Heart left ventricle (tissue), 16 donors: ENCODE measurements at places on chromosomes 1 and 21. TPM values are rescaled to one million over a fixed set of nuclear protein-coding genes. Genes with fewer than 3 reads are reported as not detected.

The NEK2 gene
- not detected for total RNA-seq

DNA sequence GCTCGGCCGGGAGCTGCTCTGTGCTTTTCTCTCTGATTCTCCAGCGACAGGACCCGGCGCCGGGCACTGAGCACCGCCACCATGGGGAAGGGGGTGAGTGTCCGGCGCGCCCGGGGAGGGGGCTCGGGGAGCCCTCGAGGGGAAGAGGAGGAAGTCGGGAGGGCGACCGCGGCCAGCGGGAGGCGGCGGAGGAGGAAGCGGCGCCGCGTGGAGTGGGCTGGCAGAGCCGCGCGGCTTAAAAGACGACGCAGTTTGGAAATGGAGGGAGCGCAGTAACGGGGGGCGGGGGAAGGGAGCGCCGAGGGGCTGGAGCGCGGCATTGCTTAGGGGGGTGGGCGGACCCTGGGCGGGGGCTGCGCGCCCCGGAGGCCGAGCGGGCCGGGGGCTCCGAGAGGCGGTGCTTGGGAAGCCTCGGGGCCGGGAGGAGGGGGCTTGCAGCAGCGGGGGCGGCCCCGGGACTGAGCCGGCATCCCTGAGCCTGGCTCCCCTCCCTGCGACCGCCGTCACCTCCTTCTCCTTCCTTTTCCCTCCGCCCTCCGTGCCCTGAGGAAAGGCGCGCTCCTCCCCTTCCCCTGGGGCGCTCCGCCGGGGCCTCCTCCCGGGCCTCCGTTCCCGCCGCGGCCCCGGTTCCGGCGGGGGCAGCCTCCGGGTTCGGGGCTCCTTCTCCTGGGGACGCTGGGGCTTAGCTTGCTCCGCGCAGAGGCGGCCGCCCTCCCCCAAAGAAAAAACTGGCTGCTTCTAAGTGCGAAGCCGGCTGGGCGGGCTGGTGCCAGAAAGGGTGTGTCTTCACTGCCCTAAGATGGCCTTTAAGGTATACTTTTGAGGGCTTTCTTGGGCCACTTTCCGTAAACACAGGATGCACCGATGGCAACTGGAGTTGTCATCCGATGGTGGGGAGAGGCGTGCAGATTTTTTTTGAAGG is 648 bp downstream of the ATP1A1 start:
- H3K4me1 ChIP-seq, result peaks cover 17% of the 10 kb centered on the region
- H3K36me3 ChIP-seq, result no peaks in the 10 kb centered on the region
- H3K27ac ChIP-seq, result peak overlapping the region; percentile 97
- H3K4me3 ChIP-seq, result peak overlapping the region; percentile 86
- peak; percentile 84 for DNase-seq

The ACOT11 gene
- 33.2 TPM for total RNA-seq

GRCh38 chr1:62951428-62951827 is 167.5 kb downstream of the ATG4C start:
- H3K4me3 ChIP-seq, result no peak overlapping the region
- DNase-seq, result no peak
- no peaks in the 10 kb centered on the region for H3K4me1 ChIP-seq
- H3K27me3 ChIP-seq, result no peaks in the 10 kb centered on the region

The OR2L13 gene
- total RNA-seq, result not detected

DNA sequence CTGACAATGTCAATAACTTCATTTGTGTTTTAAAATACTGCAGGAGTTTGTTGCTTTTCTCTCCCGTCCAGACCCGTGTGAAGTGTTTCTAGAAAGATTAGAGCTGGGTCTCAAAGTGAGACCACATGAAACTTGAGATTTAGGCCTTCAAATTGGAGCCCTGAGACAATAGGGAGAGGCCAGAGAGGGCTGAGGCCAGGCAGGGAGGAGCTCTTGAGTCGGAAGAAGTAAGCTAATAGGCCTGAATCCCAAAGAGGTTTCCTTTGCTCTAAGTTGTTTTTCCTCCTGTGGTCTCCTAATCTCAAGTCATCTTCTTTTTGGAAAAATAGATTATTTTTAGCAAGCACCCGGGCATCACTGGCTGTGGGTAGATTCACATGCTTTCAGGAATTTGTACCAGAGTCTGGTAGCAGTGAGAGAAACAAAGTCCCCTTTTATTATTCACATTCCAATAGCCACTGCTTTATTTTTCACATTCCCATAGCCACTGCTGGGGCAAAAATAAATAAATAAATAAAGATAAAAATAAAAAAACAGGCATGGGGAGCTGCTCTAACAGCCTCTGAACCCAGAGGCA is 25.6 kb downstream of the CD244 start:
- no peak for DNase-seq
- H3K36me3 ChIP-seq, result no peaks in the 10 kb centered on the region
- H3K4me1 ChIP-seq, result no peaks in the 10 kb centered on the region
- H3K4me3 ChIP-seq, result no peak overlapping the region
- no peaks in the 10 kb centered on the region for H3K27me3 ChIP-seq

DNA sequence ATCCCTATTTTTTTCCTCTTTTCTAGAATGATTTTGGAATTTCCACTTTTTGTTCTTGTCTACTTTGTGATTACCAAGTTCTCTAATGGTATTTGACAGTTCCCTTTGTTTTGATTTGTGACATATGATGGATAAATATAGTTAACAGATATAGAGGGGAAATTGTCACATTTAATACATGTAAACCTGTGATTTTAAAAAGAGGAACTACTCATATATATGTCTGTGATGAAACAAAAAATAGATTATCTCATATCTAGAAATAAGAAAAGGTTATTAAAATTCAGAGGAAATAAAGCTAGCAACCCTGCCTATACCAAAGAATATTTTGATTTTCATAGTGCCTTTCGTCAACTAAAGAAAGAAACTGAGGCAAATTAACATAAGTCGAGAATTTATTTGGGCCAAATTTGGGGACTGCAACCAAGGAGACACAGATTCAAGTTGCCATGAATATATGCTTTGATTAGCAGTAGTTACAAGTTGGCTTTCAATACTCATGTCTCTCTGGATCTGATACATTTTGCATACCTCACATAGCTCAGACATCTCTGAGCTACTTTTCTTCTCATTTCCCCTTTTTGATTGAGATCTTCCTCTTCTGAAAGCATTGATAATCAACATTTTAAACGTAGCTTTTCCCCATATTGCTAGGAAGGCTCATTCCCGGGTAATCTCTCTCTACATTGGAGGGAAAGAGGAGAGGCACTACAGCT is 15.6 kb upstream of the C21orf91 start:
- no peaks in the 10 kb centered on the region for H3K36me3 ChIP-seq
- no peaks in the 10 kb centered on the region for H3K27me3 ChIP-seq
- H3K4me3 ChIP-seq, result no peak overlapping the region
- H3K27ac ChIP-seq, result no peak overlapping the region

The OR10J1 gene
- total RNA-seq, result not detected

DNA sequence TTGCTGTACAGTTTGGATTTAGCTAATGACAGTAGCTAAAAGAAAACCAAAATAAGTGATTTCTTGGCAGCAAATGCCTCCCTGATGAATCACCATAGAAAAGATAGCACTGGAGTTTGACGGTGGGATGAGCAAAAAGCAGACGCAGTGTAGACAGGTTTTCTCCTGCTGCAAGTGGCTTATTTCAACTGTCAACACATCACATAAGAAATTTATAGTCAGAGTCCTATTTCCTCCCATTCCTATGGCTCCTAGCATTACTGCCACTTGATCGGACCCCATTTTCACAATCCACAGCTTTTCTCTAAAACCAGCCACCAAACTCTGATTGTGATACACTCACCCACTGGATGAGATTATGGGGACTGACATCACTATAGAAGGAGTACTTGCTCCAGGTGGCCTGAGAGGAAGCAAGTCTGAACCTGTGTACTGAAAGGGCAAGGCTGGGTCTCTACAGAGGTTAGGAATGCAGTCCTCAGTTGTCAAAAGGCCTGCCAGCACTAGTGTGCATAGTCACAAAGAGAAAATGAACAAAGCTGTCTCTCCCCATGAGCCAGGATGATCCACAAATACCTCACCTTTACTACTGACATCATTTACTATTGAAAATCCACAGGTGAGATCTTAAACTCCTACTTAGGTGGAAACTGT is 359.8 kb downstream of the LTN1 start:
- no peaks in the 10 kb centered on the region for H3K27me3 ChIP-seq
- H3K4me1 ChIP-seq, result peaks cover 17% of the 10 kb centered on the region
- H3K27ac ChIP-seq, result peak overlapping the region; percentile 80
- no peak for DNase-seq

The RGS8 gene
- not detected for total RNA-seq

DNA sequence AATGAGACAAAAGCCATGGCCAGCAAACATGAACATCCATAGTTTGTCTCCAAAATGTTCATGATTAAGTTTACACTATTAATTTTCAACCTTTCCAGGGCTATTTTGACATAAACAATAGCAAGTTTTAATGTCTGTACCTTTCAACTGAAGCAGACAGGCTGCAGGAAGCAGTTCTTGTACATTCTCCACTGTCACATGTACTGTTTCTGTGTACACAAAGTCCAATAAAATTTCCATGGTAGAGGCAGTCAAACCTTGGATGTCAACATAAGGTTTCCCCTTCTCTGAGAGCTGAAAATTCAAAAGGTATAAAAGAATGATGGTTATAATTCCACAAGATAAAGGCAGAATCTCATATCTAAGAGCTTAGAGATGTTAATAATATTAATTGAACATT is 7.4 kb downstream of the KLHL12 start:
- H3K36me3 ChIP-seq, result peaks cover 77% of the 10 kb centered on the region
- no peak overlapping the region for H3K4me3 ChIP-seq
- no peak for DNase-seq
- H3K27me3 ChIP-seq, result no peaks in the 10 kb centered on the region

GRCh38 chr1:84600796-84601195 is 26.6 kb upstream of the CTBS start:
- H3K36me3 ChIP-seq, result no peaks in the 10 kb centered on the region
- no peaks in the 10 kb centered on the region for H3K27me3 ChIP-seq
- H3K4me3 ChIP-seq, result no peak overlapping the region
- H3K27ac ChIP-seq, result no peak overlapping the region
- peaks cover 12% of the 10 kb centered on the region for H3K4me1 ChIP-seq
- no peak for DNase-seq

- H3K4me1 ChIP-seq, result no peaks in the 10 kb centered on the region
- H3K36me3 ChIP-seq, result no peaks in the 10 kb centered on the region
- no peak overlapping the region for H3K4me3 ChIP-seq
Observed at GRCh38 chr1:19028546-19029129, 72.2 kb upstream of the IFFO2 start.

DNA sequence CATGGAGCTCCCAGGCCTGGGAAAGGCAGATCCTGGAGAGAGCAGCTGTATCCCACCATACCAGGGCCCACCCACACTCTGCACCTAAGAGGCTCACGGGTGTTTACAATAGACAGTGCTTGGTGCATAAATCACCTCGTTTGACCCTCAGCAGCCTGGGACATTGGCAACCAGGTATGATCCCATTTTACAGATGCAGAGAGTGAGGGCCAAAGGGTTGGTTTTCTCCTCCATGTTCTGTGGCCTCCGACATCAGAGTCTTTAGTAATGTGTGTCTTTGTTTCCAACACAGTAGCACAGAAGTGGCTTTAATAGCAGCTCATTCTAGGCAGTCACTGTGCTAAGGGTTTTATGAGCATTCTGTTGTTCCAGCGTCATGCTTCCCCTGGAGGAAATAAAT is 176.5 kb downstream of the KAZN start:
- H3K4me3 ChIP-seq, result no peak overlapping the region
- no peak for DNase-seq
- H3K27ac ChIP-seq, result no peak overlapping the region
- H3K4me1 ChIP-seq, result no peaks in the 10 kb centered on the region
- H3K36me3 ChIP-seq, result no peaks in the 10 kb centered on the region
